ENCODE measurements at places on chromosomes 4 and X.

- DNase-seq = no peak
These were observed 55.5 kb downstream of the PJA1 start for GRCh38 chrX:69109706-69110105.

GRCh38 chr4:173821876-173822275 is 291.8 kb upstream of the HAND2 start:
- no peak for DNase-seq

DNA sequence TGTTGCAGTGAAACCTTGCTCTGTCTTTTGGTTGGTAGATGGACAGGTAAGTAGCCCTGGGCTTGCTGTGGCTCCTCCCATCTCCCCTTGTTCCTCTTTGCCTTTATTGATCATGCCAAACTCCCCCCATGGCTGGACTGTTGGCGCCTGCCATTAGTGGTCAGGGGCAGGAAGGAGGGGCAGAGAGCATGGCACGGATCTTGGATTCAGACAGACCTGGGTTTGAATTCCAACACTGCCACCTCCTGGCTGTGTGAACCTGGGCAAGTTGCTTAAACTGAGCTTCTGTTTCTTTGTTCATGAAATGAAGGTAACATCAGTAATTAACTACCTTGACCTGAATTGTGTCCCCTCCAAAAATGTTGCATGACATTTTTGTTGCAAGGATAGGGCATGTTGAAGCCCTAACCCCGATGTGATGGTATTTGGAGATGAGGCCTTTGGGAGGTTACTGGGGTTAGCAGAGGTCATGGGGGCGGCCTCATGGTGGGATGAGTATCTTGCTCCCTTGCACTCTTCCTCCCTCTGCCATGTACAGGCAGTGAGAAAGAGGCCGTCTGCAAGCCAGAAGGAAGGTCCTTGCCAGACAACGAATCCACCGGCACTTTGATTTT is 6.0 kb downstream of the SLC2A9 start:
- no peak for DNase-seq

DNA sequence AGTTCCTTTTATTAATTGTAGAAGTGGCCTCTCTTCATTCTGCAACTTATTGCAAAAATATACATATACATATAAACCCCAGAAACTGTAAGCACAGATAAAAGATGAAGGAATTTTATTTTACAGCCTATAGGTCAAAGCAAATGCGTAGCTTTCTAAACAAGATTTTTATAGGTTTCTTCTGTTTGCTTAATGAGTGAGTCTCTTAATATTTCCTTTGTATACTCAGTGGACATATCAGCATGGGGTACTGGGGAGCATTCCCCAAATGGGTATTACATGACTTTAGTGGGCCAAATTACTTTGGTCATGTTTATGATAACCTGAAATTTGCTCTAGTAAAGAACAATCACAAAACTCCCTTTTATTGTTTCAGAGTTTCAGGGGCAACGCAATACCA is 1698.6 kb upstream of the IGFBP7 start:
- no peak for DNase-seq

DNA sequence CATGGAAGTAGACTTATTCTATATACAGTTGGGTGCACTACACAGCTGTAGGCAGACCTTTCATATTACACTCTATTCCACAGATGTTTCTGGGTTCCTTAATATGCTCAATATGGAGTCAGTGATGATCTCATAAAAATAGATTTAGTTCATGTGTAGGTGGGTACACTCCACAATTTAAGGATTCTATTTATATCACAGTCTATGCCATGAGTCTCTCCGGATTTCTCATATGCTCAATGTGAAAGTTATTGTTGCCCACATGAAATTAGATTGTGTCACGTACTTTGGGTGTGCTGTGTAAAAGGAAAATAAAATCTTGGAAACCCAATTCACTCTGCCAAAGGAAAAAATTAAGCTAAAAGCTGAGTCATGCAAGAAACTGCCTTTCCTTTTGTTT is 32.5 kb upstream of the TASL start:
- DNase-seq = no peak

DNA sequence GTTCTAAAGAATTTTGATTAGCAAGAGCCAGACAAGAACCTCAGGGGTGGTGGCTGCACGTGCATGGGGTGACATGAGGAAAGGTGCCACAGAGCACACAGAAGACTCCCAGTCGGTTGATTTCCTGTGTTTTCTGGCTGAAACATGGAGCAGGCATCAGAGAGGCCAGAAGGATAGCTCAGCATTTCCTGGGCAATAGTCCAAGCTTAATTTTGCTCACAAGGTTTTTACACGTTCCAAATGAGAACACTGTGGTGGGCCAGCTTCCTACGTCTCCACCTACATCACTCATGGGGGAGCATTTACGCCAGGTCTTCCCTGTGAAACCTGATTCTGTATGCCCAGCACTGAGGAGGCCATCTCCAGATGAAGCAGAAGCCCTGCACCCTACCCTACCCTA is 212.5 kb upstream of the CLNK start:
- no peak for DNase-seq

DNA sequence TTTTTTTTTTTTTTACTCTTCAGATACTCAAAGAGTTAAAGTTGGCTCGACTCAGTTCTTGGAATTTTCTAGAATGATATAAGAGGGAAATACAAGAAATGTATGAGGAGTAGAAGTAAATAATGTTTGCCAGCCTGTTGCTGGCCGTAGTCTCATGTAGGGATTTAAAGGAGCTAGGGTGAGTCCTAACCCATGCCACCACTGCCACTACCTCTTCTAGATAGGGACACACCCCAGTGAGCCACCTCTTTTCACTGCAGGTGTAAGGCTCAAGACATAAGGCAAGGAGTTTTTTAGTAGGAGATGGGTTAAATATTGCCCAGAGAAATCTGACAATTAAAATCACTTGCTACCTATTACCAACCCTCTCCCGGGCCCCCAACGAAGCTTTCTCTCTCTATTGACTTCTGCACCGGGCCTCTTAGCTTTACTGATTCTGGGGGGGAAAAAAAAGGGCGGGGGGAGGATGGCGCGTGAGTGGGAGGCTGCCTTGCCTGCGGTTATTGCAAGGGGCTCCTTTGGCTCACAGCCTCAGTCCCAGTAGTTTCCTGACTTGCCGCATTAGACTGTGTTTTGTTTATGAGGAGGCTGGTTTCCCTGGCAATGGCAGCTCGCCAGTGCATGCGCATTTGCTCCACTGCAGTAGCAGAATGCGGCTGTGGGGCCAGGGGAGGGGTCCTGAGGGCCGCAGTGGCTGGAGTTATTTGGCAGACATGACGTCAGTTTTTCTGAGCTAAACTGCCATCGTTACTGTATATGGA is 3.0 kb downstream of the LINC00632 start:
- DNase-seq = no peak

DNA sequence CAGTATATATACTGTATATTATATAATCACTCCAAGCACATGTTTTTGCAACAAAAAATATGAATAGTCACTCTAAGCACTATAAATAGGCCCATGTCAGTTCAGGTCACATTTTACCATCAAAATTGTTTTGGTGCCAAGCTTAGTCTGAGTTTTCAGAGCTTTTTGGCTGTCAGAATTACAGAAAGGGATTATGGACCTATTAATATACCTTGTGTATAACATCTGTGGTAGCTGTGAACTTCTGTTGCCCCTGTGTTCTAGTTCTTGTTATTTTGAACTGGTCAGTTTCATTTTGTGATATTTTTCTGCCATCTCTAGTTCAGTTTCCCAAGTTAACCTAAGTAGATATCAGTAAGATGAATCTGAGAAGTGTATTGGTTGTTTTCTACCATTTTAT is 22.9 kb downstream of the EXOC1 start:
- DNase-seq = no peak

- DNase-seq = no peak
These were observed 263.1 kb downstream of the PTTG2 start for GRCh38 chr4:38223306-38223705.

- DNase-seq = no peak
These were observed 80.8 kb downstream of the CCSER1 start for GRCh38 chr4:90207887-90208454.

DNA sequence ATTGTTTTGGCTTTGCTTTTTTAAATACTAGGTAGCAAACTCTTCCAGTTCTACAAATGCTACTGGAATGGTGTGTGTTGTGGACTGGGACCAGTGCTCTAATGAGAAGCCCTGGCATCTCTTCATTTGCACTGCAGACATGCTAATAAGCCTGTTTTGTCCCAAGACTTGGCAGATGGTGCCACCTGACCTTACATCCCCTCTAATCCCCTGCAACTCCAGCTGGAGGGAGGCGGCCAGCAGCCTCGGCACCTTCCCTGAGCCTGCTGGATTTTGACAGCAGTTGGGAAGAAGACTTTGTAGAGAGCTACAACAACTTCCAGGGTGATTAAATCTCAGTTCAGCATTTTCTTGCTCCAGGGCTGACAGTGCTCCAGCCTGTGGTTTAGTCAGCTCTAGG is 200.0 kb downstream of the DCLK2 start:
- no peak for DNase-seq

- DNase-seq = no peak
These were observed 76.7 kb downstream of the WWC2 start for GRCh38 chr4:183175631-183176232.

GRCh38 chr4:38040619-38041018 is 80.4 kb downstream of the PTTG2 start:
- DNase-seq = no peak

- no peak for DNase-seq
These were observed 91.4 kb downstream of the BCOR start for GRCh38 chrX:40006106-40007017.

GRCh38 chr4:99947608-99948007 is 1.2 kb upstream of the DNAJB14 start:
- no peak for DNase-seq

DNA sequence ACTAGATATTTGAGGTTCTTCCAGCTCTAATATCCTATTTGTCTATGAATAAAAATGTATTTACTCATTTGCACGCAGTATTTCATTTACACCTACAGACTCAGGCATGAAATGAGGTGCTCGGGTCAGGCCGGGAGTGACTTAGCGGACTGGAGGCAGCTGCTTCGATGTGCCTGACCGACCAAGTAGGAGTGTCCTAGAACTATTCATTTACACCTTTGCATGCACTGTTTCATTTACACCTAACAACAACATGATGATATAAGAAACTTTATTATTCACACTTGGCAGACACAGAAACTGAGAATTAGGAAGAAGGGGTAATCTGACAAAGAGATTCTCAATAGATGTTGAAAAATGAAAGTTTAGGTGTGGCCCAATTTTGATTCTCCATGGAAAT is 28.7 kb upstream of the FAT1 start:
- no peak for DNase-seq

- no peak for DNase-seq
These were observed 262.6 kb downstream of the C4orf33 start for GRCh38 chr4:129358571-129358970.

DNA sequence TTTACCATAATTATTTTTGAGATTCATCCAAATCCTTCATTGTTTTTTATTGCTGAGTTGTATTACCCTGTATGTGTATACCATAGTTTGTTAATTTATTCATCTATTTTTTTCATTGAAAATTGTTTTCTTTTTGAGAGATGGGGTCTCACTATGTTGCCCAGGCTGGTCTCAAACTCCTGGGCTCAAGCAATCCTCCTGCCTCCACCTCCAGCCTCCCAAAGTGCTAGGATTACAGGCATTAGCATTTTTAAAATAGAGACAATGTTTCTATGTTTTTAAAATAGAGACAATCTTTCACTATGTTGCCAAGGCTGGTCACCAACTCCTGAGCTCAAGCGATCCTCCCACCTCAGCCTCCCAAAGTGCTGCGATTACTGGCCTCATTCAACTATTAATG is 1.6 kb upstream of the MAGIX start:
- no peak for DNase-seq

DNA sequence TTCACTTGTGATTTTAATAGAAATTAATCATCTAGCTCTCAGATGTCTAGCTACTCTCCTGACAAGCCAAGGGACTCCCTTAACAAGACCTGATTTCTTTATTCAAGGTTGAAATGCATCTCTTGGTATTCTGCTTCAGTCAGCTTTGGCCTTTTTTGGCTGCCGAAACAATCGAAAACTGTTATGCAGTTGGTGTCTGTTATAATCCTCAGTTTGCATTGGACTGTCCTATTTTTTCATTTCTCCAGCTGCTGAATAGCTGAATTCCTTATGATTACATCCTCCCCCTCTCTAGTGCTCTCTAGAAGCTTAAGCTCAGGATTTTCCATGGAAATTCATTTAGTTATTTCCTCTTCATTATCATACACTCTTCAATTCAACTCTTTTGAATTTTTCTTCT is 177.2 kb downstream of the TRIML1 start:
- DNase-seq = no peak
